Glutamatergic neuron (in vitro differentiated cells): ENCODE measurements at places on chromosomes 7 and 10. TPM values are rescaled to one million over a fixed set of nuclear protein-coding genes. Genes with fewer than 3 reads are reported as not detected.

The ASZ1 gene
- not detected for total RNA-seq

DNA sequence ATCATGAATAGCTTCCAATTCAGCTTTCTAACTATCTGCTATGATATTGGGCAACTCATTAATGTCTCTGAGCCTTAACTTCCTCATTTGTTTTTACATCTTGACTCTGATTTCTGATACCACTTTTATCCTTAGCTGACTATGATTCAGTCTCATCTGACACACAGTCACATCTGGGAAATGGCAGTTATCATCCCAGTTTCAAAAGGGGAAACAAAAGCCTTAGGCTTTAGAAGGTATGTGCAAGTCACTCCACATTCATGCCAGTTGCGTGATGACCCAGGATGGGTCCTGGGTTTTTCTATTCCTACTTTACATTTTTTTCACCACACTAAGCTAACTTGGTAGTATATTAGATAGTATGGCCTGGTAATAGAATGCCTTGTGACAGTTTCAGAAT lies 12.7 kb downstream of the SCIN start:
- H3K36me3 ChIP-seq, result peaks cover 2% of the 10 kb centered on the region
- DNase-seq, result no peak
- no peak overlapping the region for H3K27ac ChIP-seq
- H3K4me1 ChIP-seq, result no peaks in the 10 kb centered on the region
- H3K4me3 ChIP-seq, result no peak overlapping the region

DNA sequence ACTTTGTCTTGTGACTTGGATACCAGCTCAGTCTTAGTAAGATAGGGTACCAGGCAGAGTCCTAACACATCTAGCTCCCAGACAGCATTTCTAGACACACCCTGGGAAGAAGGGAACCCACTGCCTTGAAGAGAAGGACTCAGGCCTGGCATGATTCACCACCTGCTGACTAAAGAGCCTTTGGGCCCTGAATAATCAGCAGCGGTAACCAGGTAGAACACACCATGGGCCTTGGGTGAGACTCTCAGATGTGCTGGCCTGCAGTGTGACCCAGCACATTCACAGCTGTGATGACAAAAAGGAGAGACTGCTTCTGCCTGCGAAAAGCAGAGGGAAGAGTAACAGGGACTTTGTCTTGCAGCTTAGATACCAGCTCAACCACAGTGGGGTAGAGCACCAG lies 10.4 kb upstream of the TNKS2 start:
- no peaks in the 10 kb centered on the region for H3K27me3 ChIP-seq
- H3K4me1 ChIP-seq, result no peaks in the 10 kb centered on the region
- no peak overlapping the region for H3K4me3 ChIP-seq
- H3K36me3 ChIP-seq, result no peaks in the 10 kb centered on the region
- DNase-seq, result no peak
- no peak overlapping the region for H3K27ac ChIP-seq

The SCIN gene
- total RNA-seq, result not detected

GRCh38 chr10:117086546-117086945 lies 51.5 kb downstream of the VAX1 start:
- H3K36me3 ChIP-seq, result peaks cover 8% of the 10 kb centered on the region
- no peak overlapping the region for H3K27ac ChIP-seq
- H3K4me1 ChIP-seq, result no peaks in the 10 kb centered on the region
- no peak overlapping the region for H3K4me3 ChIP-seq
- H3K27me3 ChIP-seq, result no peaks in the 10 kb centered on the region
